ENCODE measurements at places on chromosomes 3 and 15.

DNA sequence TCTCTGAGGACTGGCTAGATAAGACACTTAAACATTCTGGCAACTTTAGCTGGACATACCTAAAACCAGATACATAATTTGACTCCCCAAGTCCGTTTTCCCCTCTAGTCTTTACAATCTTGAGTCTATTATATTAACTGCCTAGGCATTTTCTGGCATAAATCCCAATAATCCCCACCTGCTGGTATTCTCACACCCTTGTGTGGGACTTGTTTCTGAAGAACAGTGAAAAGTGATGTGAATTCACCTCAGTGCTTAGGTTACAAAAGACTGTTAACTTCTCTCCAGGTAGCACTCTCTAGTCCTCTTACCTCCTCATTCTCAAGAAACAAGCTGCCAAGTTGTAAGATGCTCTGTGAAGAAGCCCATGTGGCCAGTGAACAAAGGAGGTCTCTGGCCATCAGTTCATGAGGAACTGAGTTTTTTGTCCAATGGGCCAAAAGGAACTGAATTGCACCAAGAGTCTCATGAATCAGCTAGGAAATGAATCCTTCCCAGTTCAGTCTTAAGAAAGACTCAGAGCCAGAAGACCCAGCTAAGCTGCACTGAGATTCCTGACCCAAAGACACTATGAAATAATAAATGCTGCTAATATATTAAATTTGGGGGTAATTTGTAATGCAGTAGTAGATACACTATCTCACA is 4.1 kb downstream of the OSBPL11 start:
- DNase-seq: no peak

DNA sequence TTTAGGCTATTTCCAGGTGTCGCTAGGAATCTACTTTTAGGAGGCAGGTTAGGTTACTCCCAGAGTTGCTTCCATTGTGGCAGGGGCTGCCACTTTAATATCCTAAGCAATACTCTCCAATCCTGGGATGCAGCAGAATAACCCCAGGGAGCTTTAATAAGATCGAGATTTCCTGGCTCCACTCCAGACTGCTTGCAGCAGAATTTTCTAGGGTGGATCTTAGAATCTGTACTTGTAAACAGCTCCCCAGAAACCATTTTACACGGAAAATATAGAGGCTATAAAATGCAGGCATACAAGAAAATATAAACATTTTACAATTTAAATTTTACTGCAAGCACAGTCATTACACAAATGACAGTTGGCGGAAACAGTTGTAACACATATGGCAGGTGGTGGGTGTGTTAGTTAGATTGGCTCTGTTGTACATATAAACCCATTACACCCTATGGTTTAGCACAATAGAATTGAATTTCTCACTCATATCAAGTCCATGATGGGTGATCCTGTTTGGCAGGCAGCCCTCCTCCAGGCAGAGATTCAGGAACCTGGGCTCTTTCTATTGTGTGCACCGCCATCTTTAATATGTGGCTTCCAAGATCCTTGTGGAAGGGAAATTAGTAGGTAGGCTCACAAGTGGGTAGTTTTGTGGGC is 35.0 kb upstream of the TNFAIP8L3 start:
- no peak for DNase-seq

DNA sequence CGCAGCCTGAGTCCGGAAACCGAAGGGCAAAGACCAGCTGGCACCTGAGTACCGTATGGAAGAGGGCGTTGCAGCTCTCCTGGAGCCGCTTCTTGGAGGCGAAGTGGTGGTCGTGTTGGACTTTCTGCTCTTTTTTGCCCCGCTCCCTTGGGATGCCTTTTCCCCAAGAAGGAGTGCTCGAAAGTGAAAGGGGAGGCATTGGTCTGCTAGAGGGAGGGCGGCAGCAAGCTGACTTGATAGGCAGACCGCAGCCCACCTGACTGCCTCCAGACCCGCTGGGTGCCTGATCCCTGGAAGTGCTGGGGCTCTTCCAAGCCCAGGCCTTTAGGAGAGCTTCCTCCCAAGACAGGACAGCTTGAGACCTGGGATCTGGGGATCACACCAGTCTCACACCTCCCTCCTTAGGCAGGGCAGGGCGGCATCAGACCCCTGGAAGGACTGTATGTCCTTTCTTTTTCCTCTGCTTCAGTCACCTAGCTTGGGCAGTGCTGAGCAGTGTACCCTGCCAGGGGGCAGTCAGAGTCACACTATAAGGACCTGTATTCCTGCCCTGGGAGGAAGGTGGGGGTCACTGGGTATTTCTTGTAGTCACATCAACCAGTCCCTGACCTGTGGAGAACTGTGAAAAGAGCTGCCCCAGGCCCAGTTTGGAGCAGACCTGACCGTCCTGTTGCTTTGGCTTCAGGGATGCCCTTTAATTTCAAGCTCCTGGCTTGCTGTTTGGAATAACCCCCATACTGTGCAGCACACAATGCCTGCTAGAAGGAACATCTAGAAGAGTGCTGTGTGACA is 2.1 kb downstream of the ACVR2B start:
- DNase-seq: no peak

GRCh38 chr3:94258851-94259250 is 196.0 kb downstream of the NSUN3 start:
- no peak for DNase-seq

DNA sequence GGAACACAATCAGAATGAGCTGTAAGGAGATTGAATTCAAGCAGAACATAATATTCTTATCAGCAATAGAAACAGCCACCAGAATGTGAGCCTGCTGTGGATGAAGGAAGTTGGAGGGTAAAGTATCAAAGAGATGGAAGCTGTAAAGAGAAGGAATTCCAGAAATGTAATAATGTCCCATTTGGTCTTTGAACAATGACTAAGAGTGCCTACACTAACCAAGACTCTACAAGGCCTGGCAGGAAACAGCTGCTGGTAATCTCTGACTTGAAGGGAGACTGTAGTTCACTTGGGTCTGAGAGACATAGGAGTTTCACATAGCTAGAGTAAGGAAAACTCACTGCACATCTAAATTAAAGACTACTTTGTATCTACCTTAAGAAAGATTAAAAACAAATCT is 1176.0 kb upstream of the ALCAM start:
- DNase-seq: no peak

- no peak for DNase-seq
Observed at GRCh38 chr3:100523050-100523760, 30.8 kb downstream of the TMEM45A start.

DNA sequence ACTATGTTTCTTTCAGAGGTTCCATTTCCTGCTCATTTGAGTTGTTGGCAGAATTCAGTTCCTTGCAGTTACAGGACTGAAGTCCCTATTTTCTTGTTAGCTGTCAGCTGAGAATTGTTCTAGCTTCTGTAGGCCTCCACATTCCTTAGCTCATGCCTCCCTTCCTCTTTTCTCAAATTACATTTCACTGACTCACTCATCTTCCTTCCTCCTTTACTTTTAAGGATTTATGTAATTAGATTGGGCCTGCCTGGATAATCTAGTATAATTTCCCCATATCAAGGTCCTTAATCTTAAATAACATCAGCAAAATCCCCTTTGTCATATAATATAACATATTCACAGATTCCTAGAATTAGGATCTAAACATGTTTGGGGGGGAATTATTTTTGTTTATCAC is 40.6 kb upstream of the RBMS3 start:
- no peak for DNase-seq

GRCh38 chr3:112437146-112438022 is 61.9 kb downstream of the BTLA start:
- DNase-seq: peak; percentile 59

DNA sequence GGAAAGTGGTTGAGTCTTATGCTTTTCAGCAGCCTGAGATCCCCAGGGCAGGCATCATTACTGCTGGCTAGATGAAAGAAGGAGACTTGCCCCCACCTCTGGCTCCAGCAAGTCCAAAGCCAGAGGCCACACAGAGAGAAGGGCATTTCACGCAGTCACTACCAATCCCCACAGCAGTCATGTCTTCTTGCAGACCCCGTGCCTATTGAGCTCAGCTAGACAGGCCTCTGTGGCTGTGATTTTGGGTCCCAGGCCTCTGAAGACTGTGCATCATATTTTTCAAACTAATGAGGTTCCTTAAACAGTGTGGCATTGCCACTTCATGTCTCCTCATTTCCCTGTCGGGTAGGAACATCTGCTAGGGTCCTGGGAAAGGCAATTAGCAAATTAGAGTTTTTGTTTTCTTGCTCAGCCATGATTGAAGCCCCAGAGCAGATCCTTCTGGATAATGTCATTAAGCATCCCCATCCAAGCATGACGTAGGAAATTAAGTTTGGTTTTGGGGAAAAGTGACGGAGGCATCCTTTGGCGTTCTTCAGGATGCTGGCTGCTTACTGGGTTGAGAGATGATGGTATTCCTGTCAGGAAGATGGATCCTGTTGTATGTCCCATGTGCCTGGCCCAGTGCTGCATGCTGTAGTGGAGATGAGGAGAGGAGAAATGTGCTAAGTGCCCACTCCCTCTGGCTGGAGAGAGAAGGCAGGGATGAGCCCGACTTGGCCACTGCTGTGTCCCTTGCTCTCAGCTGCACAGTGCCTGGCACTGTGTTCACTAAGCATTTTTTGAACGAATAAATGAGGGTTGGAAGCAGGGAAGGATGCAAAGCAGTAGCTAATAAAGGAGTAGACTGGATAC is 7.0 kb downstream of the SPSB4 start:
- no peak for DNase-seq

DNA sequence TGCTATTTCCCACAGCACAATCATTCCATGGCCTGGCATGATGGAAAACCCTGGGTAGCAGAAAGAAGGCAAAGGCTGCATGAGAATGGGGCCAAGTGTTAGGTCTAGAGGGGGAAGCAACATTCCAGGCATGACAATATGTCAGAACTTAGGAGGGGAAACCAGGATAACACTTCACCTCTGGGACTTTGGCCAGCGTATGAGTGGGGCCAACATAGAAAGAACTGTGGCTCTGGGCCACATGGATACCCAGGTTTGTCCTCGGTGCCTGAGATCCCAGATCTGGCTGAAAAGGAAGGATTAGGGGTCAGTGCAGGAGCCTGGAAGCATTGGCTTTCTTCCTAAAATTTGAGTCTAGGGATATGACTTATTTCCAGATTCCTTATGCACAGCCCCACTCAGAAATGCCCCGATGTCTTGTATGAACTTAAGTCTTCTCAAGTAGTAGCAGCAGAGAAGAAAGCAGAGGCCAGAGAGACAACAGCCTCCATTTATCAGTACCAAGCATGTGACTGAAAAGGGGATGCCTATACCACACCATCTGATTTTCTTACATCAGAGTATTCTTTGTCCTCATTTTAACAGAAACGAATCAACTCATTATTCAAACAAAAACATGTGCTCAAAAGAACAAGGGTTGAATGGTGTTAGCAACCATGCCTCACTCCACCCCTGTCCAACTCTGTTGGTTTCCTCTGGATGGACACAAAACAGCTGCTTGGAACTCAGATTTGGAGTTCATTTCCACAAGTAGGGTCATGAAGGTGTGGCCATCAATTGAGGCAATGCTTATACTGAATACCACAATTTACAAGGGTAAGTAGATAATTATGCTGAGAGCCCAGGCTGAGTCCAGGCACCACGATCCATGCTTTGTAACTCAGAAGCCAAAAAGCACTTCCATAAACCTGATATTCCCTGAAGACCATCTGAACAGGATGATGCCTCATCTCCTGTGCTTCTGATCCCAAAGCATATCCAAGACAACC is 43.7 kb upstream of the NDUFB4 start:
- no peak for DNase-seq

DNA sequence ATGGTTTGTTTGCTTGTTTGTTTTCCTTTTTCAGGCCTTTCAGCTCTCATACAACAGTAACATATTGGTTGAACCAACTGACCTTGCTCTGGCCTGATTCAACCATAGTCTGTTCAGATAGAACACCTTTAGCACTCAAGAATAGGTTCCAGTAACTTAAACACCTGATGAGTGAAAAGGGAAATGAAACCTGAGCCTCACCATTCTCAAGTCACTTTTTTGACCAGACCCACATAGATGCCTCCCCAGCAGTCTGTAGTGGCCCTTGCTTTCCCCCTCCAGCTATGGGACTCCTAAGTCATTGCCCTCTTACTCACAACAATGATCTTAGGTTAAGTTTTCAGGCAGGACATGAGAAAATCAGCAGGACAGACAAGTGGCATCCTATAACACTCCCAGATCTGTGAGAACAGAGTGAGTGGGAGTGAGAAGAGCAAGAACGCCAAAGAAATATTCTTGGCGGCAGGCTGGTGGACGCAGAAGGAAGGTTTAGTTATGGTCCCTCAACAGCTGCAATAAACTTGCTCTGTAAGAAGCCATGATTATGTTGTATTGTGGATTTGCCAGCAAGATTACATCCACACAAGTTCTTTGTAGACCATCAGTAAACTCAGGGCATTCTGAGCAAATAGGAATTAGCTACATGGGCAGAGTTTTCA is 367.5 kb downstream of the MECOM start:
- DNase-seq: no peak

DNA sequence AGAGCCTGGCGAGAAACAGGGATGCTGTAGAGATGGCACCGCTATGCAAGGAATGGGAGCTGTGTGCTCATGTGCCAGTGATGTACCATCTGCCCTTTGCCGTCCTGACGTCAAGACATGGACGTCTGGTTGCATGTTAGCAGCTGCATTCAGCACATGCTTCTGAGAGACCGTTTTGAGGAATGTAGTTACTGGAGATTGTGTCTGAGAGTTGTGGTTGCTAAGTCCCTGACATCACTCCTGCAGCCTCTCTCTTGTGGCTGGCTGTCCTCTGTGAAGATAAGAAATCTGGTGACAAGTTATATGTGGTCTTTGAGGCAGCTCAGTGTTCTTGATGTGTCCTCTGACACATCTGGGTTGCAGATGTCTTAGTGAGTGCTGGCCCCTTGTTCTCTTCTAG is 165.1 kb downstream of the APBA2 start:
- DNase-seq: no peak

DNA sequence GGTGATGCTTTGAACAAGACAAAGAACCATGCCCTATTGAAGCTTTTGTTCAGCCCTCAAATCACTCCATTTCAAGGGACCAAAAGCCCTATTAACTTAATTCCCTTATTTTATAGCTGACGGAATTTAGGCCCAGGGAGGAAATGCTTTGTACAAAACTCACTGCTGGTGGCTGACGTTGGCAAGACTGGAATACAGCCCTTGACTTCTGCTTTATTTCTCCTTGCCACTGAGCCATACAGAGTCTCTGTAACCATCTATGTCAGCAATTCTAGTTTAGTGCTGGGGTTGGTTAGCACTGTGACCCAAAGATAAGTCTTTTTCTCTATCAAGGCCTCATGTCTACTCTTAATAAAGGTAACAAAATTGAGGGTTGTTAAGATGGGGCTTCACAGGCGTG is 316.1 kb upstream of the TPRG1 start:
- DNase-seq: no peak

- no peak for DNase-seq
Observed at GRCh38 chr3:38641461-38642110, 7.9 kb downstream of the SCN5A start.

- no peak for DNase-seq
Observed at GRCh38 chr3:123521179-123521969, 63.5 kb downstream of the HACD2 start.

GRCh38 chr3:98966862-98967546 is 65.5 kb upstream of the DCBLD2 start:
- DNase-seq: no peak

DNA sequence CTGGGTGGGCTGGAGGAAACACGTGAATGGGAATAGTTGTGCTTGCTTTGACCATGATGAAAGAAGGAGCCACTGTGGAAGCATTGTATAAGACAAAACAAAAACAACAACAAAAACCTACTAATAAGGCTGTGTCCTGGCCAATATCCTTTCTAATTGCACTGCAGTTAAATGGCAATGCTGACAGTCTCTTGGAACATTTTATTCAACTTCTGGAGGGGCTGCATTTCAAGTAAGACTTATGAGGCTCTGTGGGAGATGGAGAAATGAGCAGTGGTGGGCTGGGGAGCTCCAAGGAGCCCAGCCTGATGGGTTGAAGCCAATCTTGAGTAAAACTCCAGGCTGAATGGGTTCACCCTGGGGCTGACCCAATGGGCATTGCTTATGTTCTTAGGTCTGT is 99.8 kb upstream of the ROPN1 start:
- DNase-seq: no peak

All from activated CD4-positive, alpha-beta T cell treated with anti-CD3 and anti-CD28 coated beads, Interleukin-2, Interleukin-4, amounts not matched to agents 100 ng/mL and 50 ng/mL, durations not matched to agents 16 hours and 8 hours (primary cell).